Stimulated activated CD4-positive, alpha-beta T cell treated with anti-CD3 and anti-CD28 coated beads, Interleukin-15, amount 100 ng/mL, for 1 hour (primary cell): ENCODE measurements at places on chromosomes 1 and 21.

DNA sequence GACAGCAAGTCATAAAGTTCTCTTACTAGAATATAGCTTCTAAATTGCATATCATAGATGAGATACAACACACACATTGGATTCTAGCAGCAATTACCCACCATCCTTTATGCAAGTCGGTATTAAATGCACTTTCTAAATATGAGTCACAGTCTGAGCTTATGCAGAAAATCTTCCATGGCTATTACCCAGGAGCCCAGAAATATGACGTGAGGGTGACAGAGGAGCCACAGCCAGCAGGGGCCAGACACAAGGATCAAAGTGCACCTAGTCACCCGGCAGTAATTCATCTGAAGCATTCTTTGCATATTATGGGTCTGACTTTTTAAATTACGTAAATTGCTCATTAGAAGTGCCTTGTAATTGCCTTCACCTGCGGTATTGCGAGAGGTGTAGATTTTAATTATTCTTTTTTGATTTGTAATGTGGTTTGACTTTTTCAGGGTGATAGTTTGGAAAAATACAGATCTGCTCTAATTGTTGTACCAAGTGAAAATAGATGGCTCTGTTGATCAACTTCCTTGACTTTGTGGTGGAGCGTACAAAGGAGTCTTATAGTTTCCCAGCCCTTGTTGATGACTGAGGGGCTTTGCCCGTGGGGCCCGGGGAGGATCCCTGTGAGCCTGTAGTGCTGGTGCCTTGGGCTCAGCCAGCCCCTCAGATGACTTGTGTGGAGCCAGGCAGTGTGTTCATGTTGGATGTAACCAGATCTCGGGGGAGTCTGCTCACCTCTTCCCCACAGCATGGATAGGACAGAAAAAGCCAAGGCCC lies 470.0 kb upstream of the VAMP3 start:
- no peak for DNase-seq

DNA sequence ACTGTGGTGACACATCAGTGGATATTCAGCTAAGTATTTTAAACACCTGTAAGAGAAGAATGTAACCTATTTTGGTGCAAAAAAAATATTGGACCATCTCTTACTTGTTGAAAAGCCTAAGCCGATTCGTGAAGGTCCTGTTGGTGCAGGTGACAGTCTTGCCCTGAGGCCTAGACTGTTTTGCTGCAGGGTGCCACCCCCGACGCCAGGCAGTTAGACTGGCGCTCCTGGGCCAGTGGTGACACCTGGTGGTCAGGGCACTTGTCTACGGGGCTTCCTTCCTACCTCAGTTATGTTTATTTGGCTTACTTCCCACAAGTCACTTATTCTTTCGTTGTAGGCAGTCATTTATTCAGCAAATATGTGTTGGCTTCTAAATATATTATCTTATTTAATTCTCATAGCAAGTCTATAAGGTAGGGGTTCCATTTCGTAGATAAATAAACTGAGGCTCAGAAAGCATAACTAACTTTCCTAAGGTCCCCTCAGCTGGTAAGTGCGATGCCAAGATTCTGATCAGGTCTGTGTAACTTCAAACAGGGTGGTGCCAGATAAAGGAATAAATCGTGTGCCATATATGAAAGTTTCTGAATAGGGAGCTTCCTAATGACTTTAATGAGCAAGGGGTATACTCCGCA lies 1.9 kb downstream of the EEIG2 start:
- peak; percentile 66 for DNase-seq

DNA sequence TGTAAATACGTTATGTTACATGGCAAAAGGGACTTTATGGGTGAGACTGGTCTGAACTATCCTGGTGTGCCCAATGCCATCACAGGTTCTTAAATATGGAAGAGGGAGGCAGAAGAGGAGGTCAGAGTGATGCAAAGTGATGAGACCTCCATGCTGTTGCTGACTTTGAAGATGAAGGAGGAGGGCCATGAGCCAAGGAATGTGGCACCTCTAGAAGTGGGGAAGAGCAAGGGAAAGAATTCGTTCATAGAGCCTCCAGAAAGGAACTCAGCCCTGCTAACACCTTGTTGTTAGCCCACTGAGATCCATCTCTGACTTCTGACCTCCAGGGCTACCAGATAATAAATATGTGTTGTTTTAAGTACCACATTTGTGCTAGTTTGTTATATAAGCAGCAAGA lies 462.0 kb downstream of the RPS6KC1 start:
- DNase-seq: no peak

GRCh38 chr1:177780096-177780700 lies 189.7 kb downstream of the SEC16B start:
- DNase-seq: no peak

GRCh38 chr1:24322470-24323177 lies 3.5 kb downstream of the GRHL3 start:
- no peak for DNase-seq

DNA sequence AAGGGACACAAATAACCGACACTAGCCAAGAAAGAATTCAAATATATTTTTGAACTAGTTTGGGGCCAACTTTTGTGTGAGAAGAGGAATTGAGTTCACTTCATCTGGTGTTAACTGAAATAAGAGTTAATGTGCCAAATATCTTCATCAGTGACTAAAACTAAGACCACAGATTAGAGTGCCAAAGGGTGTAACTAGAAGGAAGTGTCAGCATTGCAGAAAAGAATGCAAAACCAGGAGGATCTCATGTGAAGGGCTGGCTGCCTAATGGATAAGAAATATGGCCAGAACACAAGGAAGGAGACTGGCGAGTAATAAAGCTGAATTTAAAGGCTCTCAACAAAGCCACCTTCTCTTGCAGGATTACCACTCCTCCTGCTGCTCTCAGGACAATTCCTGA lies 61.8 kb upstream of the LRRC8D start:
- no peak for DNase-seq

DNA sequence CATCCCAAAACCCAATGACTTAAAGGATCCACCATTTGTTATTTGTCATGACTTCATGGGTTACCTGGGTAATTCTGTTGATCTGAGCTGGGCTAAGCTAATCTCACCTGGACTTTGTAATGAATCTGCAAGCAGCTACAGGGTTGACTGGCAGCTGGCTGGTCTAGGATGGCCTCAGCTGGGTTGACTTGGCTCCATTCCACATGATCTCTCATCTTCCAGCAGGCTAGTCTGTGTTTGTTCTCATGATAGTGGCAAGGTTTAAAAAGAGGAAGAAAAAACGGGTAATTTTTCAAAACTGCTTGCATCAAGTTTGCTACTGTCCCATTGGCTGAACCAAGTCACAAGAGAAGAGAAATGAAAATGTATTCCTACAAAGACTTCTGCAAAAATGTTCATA lies 24.8 kb upstream of the ZMYM4 start:
- no peak for DNase-seq

DNA sequence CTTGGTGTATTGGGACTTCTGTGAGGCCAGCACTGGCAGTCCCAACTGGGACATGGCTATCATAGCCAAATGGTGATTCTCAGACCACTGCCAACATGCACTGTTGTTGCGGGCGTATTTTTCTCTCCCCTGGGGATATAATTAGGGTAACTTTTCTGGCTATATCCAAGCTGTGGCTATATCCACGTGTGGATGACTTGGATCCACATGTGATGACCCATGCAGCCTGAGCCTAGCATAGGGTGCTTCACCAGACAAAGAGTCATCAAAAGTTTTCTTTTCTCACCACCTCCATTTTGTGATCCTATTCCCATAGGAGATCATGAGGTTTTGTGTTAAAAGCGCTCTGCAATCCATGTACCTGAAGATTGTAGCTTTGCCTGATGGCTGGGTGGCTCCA lies 51.2 kb upstream of the CSF3R start:
- DNase-seq: no peak

DNA sequence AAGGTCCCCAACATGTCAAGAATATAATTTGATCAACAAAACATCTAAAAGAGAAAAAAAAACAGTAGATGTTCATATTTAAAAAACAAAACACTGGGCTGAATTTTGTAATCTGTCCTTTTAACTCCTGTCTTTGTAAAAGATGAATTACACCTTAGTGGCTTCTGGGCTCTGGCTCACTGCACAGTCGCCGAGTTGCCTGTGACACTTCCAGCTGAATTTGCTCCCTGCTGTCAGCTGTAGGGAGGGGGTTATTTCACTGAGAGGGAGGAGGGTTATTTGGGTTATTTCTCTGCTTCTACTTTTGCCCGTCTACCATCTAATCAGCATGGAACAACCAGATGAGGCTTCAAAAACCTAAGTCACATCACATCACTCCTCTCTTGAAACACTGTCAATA lies 193.0 kb upstream of the ZC3H12A start:
- DNase-seq: no peak

DNA sequence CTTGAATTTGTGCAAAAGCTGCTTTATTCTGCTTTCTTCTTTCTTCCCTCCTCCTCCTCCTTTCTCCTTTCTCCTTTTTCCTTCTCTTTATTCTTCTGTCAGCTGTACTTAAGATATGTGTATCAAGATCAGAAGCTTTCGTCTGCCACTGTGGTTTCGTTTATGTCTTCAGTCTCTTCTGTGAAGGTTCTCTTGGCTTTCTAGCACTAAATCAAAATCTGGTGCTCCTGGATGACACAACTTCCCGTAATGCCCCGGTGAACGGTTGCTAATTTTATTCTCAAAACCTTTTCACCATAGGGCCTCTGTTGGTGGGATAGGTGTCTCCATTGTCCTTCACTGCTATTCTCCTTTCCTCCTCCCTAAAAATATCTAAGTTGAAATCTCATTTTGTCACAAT lies 5.0 kb downstream of the ATF6 start:
- DNase-seq: no peak

GRCh38 chr1:108557296-108557695 lies 2.6 kb upstream of the EEIG2 start:
- DNase-seq: no peak

DNA sequence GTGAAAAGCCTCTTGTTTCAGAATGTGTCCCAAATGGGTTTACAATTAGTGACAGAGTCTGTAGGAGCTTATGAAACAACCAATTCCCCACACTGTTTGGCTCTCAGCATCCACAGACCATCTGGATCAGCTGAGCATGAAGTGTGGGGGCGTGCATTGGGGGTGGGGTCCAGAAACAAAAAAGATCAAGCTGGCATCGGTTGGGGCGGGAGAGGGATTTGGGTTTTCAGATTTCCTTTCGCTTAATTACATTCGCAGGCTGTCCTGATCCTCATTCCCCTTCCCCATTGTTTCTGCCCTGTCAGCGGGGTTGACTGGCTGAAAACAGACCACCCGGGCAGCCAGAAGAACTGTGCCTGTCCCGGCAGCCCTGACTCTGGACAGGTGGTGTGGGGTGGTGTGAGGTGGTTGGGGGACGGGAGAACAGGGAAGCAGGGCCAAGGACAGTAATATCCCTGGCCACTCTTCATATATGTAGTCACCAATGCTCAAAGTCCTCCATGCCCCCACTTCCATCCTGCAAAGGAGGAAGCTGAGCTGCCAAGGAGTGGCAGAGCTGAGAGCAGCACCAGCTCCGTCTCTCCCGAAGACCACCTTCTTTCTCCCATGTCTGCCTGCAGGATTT lies 92.0 kb downstream of the IER5 start:
- no peak for DNase-seq

DNA sequence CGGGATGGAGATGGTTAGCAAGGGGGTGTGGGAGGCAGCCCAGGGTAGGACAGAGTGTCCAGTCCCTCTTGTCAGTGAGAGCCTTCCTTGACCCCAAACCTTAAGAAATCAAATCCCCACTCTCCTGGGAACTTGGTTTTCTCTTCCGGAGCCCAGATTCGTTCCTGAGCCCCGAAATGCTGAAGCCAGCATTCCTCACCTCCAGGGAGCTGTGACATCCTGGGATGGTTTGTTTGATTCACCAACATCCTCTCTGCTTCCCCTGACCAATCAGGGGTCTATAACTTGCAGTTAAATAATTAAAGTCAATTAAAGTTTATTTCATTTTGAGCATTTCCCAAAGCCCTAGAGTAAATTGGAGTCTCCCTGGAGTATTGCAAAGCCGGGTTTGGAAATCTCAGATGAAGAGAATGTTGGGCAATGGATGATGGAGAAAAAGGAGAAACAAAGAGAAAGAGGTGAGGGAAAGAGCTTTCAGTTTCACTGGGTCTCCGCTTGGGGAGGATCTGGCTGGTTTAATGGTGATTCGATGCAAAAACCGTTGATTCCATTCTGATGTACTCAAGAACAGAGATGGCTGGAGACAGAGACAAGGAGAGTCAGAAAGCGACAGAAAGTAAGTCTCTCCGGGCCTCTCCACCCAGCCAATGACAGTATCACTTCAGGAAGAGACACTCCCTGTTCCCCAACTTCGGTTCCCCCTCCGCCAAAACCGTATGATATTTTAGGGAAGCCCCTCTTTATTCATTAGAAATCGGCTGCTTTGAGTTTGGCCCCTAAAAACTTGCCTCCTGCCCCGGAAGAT lies 12.8 kb upstream of the ALX3 start:
- DNase-seq: no peak

- DNase-seq: peak; percentile 25
Measured at GRCh38 chr21:45074818-45075595, 627 bp downstream of the ADARB1 start.

GRCh38 chr1:211752951-211753486 lies 77.5 kb downstream of the LPGAT1 start:
- DNase-seq: no peak

DNA sequence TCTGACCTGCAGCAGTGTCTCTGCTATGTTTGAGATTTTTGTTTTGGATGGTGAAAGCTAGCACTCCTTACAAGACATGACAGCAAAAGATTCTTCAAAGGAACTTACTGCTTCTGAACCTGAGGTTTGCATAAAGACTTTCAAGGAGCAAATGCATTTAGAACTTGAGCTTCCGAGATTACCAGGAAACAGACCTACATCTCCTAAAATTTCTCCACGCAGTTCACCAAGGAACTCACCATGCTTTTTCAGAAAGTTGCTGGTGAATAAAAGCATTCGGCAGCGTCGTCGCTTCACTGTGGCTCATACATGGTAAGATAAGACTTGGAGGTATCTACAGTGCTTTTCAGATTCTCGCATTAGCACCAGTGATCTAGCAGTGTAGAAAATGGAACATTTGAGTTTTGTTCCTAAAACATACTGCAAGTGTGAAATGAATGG lies 200.2 kb downstream of the PDE4B start:
- no peak for DNase-seq
